Activated CD8-positive, alpha-beta memory T cell treated with anti-CD3 and anti-CD28 coated beads for 48 hours (primary cell): ENCODE measurements at places on chromosomes 11 and 22.

- no peak for DNase-seq
Measured at GRCh38 chr11:118321386-118322082, 17.0 kb downstream of the CD3E start.

- DNase-seq, result no peak
Measured at GRCh38 chr11:108606070-108606469, 12.5 kb upstream of the EXPH5 start.

- DNase-seq, result no peak
Measured at GRCh38 chr11:45580399-45580798, 85.0 kb downstream of the CHST1 start.

- no peak for DNase-seq
Measured at GRCh38 chr11:34680918-34681586, 60.2 kb downstream of the EHF start.

GRCh38 chr22:36350751-36351594 is 36.8 kb downstream of the MYH9 start:
- no peak for DNase-seq

DNA sequence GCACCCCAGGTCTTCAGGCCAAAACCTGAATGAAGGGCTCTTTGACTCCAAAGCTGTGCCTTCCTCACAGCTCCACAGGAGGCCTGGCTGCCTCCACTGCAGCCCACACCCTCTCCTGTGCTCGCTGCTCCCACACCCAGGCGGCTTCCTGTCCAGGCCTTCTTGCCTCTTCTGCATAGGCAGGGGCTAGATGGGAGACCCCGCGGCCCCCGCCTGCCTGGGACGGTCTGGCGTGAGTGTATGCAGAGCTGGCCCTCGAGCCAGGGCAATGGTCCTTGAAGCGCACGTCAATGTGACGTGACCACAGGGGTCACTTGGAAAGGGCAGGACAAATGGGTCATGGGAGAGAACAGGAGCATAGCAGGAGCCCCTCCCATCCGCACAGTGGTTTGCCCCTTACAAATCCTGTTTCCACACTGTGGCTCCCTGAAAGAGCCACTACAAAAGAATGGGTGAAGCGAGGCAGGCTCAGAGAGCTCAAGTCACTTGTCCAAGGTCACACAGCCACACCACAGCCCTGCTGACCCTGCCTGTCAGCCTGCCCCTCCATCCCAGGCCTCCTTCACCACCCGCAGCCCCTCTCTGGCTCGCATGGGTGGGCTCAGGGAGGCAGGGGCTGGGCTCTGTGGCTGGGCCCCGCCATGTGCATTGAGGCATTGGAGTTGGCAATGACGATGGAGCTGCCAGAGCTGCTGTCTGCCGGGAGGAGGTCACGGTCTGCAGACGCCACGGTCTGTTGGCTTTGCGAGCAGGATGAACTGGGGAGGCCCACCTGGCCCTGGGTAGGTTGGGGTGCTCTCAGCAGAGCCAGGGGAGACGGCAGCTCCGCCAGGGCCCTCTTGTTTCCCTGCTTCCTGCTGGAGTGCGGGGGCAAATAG is 71.2 kb upstream of the WNT11 start:
- DNase-seq, result no peak

DNA sequence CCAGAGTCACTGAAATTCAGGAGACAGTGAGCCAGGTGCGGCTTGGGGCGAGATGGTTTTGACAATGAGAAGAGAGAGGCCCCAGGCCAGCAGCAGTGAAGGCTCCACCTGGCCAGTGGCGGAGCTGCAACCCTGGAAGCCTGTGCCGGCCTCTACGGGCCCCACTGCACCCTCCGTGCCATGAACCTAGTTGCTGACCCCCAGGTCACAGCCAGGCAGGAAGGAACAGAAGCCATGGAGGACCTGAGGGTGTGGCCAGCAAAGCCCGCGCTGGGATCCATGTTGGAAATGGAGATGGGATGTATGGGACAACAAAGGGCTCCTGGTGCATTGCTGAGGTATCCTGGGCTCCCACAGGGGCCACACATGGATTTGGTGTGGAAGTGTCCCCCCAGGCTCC is 1528.5 kb downstream of the BRD1 start:
- no peak for DNase-seq

- no peak for DNase-seq
Measured at GRCh38 chr22:31212783-31213629, 908 bp downstream of the LIMK2 start.

GRCh38 chr22:49266561-49267519 is 560.8 kb downstream of the BRD1 start:
- DNase-seq, result no peak

DNA sequence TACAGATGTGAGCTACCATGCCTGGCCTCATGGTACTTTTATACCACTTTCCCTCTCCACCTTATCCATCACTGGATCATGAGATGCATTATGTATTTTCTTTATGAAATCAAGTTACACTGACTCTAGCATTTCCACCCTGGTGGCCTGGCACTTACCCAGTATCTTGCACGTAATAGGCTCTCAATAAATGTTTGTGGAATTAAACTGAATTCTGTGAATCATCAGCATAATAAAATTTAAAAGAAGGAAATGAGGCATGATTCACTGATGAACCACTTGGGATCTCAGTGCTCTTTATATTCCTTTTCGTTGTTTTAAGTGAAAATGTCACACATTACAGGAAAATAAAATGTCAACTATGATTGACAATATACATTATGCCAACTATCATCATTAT is 25.1 kb downstream of the ADM start:
- no peak for DNase-seq

DNA sequence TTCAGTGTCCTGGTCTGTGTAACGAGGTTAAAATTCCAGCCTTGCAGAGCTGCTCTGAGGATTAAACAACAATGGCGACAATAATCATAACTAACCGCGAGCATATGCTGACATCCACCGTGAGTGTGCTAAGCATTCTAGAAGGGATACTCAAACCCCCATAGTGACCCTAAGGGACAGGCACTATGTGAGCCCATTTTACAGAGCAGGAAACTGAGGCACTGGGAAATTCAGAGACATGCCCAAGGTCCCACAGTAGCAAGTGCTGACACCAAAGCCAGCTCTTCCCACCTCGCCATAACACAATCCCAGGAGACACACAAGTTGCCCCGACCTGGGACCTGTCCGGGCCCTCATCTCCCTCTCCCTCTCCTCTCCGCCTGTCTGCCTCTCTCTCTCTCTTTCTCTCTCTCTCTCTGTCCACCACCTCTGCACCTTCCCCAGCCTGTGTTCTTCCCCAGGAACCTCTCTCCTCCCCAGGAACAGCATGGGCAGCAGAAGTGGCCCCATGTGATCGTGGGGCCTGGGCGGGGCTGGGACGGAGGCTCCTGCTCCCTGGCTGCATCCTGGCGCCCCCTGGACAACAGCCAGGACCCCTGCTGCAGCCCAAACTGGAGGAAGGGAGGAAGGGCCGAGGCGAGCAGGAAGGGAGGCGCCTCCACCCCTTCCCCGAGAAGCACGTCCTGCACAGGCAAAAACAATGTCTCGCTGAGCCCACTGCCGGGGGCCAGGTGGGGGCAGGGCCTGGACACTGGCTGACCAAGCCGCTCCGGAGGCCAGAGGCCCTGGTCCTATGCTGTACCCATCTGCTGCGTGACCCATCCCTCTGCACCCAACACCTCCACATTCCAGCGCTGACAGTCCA is 14.8 kb upstream of the MFNG start:
- no peak for DNase-seq

- no peak for DNase-seq
Measured at GRCh38 chr22:31604746-31605705, 57.0 kb downstream of the PISD start.

GRCh38 chr11:129917231-129917630 is 21.9 kb upstream of the NFRKB start:
- no peak for DNase-seq

- no peak for DNase-seq
Measured at GRCh38 chr11:130639369-130639768, 190.9 kb downstream of the ADAMTS15 start.

GRCh38 chr11:62752177-62752785 is 1.7 kb downstream of the ZBTB3 start:
- DNase-seq, result no peak

- no peak for DNase-seq
Measured at GRCh38 chr11:83051760-83052671, 19.7 kb downstream of the RAB30 start.

DNA sequence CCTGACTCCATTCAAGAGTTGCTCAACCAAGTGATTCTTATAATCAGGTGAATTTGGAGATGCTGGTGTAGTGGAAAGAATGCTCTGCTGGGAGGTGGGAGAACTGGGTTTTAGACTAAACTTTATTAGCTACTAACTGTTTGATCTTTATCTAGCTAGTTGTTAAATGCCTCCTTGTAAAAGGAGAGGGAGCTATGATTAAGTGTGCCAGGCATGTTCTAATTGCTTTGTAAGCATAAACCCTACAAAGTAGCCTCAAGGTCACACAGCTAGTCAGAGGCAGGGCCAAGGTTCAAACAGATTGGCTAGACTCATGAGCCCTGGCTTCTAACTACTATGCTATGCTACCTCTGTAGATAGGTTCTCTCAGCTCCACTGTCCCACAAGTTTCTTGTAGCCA is 105.5 kb downstream of the NXPE2 start:
- DNase-seq, result no peak

DNA sequence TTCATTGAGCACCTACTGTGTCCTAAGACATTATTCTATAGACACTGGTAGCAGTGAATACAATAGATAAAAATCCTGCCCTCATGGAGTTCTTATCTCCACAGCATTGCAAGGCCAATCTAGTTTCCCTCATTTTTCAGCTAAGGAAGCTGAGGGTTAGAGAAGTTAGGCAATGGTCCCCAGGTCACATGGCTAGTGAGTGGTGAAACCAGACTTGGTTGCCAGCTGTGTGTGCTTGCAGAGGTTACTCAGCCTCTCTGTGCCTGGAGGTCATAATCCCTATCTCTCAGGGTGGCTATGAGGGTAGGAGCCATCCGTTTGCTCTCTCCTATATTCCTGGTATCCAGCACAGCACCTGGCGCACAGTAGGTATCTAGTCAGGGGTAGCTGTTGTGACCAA is 147.7 kb upstream of the SEZ6L start:
- no peak for DNase-seq

DNA sequence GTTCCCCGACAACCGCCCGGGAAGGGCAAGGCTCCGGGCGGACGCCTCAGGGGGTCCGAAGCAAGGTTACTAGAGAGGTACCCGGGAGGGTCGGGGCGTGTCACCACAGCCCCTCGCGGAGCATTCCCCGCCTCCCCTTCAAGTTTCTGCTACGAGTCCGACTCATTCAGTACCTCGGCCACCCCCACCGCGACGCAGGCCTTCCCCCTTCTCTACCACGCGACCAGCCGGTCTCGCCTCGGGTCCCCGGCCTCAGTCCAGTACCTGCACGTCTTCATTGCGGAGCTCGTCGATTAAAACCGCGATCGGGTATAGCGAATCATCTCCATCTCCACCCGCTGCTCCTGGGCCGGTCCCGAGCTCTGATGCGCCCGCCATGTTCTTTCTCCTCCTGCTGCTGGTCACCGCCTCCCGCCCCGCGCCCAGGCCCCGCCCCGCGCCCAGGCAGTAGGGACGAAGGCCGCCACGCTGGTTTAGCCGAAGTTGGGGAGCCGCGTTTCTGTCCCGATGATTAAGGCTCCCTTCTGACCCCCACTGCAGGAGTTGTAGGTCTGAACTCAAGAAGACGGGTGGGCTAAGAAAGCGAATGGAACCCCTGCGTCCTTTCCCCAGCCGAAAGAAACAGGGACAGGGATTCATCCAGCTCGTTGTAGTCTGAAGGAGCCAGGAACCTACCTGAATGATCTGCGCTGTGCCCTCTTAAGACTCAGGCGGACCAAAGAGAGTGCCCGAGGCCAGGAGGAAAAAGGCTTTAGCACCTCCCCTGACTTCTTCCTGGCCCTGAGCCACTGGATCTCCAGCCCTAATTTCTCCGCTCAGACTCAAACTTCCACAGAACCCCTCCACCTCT is at the start of gene PPP2R1B:
Gene PPP2R1B (minus strand): TSS at position 406 of the 850 bp plus-strand sequence. CDS start 28 bp downstream, at position 378.
- peak; percentile 48 for DNase-seq

- DNase-seq, result no peak
Measured at GRCh38 chr11:43282607-43283440, 29.0 kb upstream of the API5 start.

GRCh38 chr11:117918366-117919255 is 10.6 kb downstream of the TMPRSS13 start:
- DNase-seq, result no peak

- no peak for DNase-seq
Measured at GRCh38 chr11:76270389-76270788, 64.1 kb upstream of the WNT11 start.

- no peak for DNase-seq
Measured at GRCh38 chr22:42061041-42061440, 9.6 kb downstream of the NAGA start.

- no peak for DNase-seq
Measured at GRCh38 chr22:41480397-41480735, 11.4 kb downstream of the ACO2 start.

GRCh38 chr11:104883342-104883741 is 14.9 kb downstream of the CASP12 start:
- no peak for DNase-seq

GRCh38 chr11:13891911-13892310 is 70.6 kb upstream of the SPON1 start:
- DNase-seq, result no peak

DNA sequence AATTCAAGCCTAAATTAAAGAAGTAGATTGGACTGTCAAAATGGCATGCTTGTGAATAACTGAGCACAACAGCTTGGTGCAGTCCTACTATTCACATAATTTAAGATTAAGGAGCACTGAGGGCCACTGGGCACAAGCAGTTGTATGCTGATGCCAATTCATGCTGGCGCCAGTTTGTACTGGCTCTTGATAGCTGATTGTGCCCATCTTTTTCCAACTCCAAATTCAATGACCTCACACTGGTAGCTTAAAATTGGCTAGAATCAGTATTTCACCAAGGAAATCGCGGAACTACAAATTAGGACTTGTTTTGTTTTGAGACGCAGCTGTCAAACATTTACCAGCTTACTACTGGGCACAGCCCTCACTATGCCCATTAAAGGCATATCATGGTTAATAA is 969.2 kb downstream of the JRKL start:
- DNase-seq, result no peak

DNA sequence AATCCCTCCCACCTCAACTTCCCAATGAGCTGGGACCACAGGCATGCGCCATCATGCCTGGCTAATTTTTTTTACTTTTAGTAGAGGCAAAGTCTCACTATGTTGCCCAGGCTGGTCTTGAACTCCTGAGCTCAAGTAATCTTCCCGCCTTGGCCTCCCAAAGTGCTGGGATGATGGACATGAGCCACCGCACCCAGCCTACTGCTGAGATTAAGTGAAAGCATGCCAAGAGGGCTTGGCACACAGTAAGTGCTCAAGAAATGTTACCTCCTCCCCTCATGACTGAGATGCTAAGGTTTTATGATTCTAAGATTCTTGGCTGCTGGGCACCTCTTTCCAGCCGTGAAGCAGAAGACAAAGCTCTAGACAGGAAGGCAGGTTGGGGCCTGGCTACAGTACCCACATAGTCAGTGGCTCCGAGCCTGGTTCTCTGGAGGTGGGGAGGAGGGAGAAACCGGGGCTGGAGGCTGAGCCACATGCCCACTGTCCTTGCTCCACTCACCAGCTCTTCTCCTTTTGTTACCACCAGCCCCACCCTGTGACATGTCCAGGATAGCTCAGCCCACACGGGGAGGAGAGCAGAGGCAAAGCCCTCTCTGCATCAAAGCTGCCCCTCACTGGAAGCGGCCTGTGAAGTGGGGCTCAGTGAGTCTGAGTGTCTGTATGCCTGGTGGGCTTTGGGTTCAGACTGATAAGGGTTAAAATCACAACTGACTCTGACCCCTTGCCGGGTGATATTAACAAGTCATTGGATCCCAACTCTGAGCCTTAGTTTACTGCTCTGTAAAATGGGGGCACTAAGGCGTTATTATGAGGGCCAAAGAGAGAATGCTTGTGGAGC is 12.9 kb downstream of the ARHGEF17 start:
- DNase-seq, result no peak
